ENCODE measurements at places on chromosomes 4 and X.

GRCh38 chr4:37826295-37827029, at the start of gene PGM2:
Gene PGM2, plus strand, starts transcription at chr4:37826686. Its CDS starts 47 bp downstream, at chr4:37826733.
- DNase-seq, result peak; percentile 83

GRCh38 chr4:58136604-58137003, 1026.4 kb upstream of the IGFBP7 start:
- no peak for DNase-seq

- no peak for DNase-seq
These were observed 81.5 kb downstream of the FTHL17 start for GRCh38 chrX:30990361-30990760.

DNA sequence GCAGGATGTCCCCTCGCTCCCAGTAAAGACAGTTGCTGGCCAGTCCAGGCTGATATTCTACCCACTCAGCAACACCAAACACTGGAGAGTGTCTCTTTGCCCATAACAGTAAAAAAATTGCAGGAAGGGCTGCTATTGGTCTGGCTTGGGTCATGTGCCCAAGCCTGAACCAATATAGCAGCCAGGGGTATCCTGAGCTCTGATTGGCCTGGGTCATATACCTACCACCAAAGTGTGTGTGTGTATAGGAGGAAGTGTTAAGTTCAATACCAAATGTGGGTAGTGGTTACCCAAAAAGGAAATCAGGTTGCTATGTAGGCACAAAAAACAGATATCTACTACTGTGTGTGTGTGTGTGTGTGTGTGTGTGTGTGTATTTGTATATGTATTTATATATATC, 373.2 kb downstream of the BCOR start:
- DNase-seq, result no peak
